Sigmoid colon (tissue), 7 donors: ENCODE measurements at places on chromosomes 3 and 15.

DNA sequence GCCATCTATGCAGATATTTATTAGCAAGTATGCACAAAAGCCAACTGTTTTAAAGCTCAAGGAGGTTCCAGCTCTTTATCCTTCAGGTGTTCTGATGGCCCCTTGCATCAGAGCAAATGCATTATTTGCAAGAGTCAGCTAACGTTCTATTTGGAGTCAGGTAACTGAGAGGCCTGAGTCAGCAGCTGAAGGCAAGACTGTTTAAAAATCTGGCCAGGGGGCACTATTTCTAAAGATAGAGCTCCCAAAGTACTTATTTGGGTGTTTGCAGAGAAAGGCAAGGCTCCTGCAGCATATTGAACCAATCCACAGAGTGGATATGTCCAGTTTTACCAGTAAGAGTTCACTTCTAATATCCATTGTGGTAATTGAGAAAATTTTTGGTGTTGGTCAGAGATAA lies 146.1 kb downstream of the LRTM1 start:
- no peak for DNase-seq

- no peak for DNase-seq
These were observed 33.6 kb downstream of the KIF15 start for GRCh38 chr3:44795197-44795596.

DNA sequence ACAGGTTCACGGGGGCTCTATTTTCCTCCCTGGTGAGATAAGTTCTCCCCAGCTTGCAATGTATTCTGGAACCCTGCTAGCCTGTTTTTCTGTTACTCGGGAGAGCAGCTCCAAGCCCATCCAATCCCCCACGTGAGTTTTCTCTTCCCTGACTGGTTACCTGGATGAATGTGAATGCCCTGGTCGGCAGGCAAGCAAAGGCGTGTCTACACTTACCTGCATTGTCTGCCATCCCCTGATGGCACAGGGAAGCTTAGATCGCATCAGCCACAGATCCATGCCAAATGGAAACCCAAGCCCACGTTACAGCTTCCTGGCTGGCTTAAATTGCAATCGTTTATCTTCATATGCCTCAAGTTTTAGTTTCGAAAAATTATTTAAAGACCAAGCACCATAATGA lies 149.9 kb downstream of the FOXP1 start:
- no peak for DNase-seq

- no peak for DNase-seq
These were observed 21.6 kb downstream of the SAMMSON start for GRCh38 chr3:70020906-70021660.

DNA sequence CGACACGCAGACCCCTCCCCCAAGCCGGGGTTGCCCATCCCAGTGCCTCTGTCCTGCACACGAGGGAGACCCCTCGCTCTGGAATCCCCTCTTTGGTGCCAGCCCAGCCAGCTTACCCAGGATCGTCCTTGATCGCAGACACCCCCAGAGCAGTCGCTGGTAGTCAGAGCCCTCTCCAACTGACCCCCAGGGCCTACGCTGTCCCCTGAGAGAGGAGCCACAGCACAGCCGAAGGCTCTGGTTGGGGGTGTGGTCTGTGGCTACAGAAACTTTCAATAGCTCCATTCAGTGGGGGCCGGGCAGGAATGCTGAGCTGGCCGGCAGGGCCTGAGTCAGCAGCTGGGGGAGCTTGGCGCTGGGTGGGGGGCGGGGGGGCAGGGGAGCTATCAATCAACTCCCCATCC lies at the start of gene LCTL:
Gene LCTL (minus strand): TSS at position 258 of the 404 bp plus-strand sequence. CDS start 633 bp downstream, outside the sequence.
- no peak for DNase-seq

- DNase-seq, result no peak
These were observed 49.1 kb downstream of the CCK start for GRCh38 chr3:42216931-42217333.

- no peak for DNase-seq
These were observed 177.2 kb upstream of the GBE1 start for GRCh38 chr3:81938681-81939080.

- no peak for DNase-seq
These were observed 16.7 kb upstream of the TBC1D21 start for GRCh38 chr15:73856458-73857192.

DNA sequence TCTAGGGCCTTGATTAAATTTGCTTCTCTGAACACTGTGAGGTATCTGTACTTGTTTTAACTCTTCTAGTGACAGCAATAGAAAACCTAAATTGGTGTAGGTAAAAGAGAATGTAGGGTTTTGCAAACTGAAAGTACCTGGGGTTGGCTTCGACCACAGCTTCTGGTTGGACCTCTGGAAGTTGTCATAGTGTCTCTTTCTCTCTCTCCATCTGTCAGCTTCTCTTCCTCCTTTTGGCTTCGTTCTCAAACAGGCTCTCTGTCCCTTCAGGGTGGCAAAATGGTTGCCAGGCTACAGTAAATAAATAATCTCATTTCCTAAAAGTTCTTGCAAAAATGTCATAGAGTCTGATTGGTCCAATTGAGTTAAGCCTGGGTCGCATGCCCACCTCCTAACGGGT lies 149.3 kb upstream of the CTDSPL start:
- no peak for DNase-seq

DNA sequence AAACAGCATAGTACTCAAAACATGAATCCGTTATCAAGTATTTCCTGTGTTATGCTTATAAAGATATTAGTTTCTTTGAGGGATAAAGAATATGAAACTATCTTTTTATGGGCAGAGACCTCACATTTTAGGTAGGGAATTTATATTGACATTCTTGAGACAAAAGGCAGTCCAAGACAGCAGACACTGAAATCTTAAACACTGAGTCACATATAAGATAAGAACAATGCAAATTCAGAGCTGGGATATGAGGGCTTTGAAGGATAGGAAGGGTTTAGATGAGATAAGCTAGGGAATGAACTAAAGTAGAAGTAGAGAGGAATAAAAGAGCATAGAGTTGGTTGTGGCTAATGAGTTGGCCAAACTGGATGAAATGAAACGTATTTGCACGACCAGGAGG lies 58.4 kb downstream of the ASTE1 start:
- no peak for DNase-seq

DNA sequence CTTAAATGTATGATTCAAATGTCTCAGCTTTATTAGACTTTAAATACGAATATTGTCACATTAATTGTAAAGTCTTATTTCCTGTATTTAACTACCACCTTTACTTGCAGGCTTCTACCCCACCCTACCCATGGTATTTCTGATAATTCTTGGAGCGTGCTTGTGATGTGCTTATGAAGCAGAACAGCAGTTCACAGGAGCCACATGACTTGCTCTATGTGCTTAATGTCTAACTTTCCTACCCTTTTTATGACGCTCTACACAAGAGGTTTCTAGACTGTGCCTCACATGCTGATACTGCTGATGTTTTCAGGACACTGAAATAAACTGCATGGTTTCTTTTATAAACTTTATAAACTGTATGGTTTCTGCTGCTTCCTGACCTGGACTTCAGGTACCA lies 553.5 kb upstream of the CCDC54 start:
- no peak for DNase-seq

DNA sequence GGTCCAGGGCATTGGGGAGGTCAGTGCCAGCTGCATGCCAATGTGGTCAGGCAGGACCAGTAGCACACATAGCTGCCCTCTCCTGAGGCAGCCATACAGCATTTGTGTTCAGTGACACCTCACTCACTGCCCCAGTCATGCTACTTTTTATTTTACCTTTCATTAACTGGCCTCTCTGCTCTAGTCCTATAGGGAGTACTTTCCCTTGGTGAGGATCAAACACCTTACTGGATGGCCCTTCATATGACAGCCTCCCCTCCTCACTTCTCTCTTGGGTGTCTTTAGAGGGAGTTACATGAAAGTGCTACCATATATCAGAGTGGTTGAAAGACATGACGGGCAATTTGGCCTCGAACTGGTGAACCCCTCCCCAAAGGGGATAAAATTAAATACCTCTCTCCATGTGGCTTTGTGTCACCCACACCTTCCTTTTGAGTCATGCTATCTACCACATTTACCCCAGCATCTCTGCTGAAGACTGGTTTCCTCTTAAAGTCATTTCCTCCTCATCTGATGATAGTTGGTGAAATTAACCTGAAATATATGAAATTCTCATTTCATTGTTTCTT lies 17.6 kb downstream of the RLBP1 start:
- DNase-seq, result no peak
